NCI-H2107 (cell line): ENCODE measurements at places on chromosomes 7 and 10.

DNA sequence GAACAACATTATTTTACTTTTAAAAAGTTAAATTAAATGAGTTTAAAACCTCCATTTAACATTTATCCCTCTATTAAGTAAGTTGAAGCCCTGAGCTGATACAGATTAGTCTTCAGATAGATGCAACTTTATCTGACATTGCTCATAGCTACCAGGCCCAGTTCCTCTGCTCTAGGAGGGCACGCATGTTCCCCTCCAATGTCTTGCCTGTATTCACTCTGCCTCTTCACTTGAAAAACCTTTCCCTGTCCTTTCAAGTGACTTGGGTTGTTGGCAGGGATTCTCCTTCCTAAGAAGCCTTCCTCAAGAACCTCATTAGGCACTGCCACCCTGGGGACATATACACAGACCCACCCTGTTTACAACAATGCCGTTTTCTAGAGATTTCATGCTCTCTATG lies 270.4 kb downstream of the RELN start:
- no peak for DNase-seq

DNA sequence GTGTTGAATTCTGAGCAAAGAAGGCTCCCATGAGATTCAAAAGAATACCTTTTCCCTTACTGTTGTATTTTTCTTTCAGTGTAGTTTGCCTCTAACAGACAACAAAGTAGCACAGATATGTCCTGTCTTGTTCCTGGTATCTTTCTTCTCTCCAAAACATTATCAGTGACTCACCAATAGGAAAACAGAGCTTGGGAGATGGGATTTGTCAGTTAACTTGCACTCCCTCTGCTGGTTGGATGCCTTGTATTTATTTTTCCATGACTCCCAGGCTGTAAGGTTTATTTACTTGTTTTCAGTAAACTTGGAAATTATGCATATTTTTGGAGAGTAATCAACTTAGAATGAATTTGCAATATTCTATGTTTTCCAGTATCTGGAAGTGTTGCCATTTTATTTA lies 129.7 kb downstream of the SAMD9 start:
- no peak for DNase-seq

DNA sequence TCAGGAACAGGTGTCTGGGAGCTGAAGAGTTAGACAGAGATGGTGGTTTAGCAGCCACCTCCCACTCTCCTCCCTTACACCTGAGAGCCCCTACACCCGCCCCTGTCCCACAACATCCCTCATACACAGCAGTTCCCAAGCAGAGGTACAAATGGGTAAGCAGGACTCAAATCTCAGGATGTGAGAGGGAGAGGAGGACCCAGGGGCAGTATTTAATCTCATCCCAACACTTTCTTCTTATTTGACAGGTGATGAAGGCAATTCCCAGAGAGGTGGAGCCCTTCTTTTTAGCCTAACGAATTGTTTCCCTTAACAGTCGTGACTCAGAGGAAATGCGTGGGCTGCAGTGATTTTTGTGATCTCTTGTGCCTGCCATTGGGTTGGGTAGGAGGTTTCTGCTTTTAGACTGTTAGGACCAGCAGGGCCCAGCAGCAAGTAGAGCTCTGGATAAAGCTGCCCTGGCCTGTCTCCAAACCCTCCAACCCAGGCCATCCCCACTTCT lies 191.3 kb downstream of the HECW1 start:
- no peak for DNase-seq

DNA sequence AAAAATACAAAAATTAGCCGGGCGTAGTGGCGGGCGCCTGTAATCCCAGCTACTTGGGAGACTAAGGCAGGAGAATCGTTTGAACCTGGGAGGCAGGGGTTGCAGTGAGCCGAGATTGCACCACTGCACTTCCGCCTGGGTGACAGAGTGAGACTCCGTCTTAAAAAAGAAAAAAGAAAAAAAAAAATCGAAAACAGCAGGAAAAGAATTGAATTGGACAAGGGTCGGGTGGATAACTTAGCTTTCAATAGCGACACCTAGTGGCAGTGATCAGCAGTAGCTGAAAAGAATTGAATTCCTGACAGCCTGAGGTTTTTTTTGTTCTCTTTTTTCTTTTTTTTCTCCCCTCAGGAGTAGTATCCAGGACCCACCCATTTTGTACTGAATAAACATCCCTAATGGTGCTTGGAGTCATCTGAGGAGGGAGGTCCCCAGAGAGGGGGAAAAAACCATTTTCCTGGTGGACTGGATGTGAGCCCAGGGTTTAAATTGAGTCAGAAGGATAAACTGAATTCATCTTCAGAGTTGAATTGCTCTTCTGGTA lies 55.1 kb downstream of the CYCS start:
- DNase-seq: peak; percentile 52

- no peak for DNase-seq
These were observed 178.0 kb upstream of the IGFBP3 start for GRCh38 chr7:46099076-46099475.

GRCh38 chr10:31656851-31657433 lies 271.7 kb downstream of the ARHGAP12 start:
- no peak for DNase-seq

GRCh38 chr7:88217675-88218428 lies 2.0 kb downstream of the SRI start:
- no peak for DNase-seq

- no peak for DNase-seq
These were observed 35.2 kb upstream of the KLF6 start for GRCh38 chr10:3820255-3820654.

- no peak for DNase-seq
These were observed 35.1 kb upstream of the DNAH11 start for GRCh38 chr7:21507627-21508343.

- no peak for DNase-seq
These were observed 753.8 kb downstream of the GRID1 start for GRCh38 chr10:85612833-85613232.

GRCh38 chr7:123120286-123120685 lies 79.5 kb downstream of the SLC13A1 start:
- DNase-seq: no peak

DNA sequence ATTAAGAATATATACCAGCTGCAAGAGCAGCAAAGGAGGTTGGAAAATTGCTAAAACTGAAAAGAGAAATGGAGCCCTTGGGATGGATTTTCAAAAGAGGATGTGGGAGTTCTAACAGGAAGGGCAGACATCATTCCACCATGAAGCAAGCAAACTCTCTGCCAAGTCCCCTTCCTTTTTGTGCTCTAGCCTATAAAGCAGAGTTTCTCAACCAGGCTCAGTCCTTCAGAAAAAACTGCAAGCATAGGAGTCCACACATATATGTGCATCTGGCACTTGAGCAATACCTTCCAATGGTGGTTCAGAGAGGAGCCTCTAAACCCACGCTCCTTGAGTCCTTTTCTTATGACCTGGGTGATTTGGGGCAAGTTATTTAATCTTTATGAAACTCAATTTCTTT lies 98.6 kb upstream of the MKX start:
- no peak for DNase-seq

DNA sequence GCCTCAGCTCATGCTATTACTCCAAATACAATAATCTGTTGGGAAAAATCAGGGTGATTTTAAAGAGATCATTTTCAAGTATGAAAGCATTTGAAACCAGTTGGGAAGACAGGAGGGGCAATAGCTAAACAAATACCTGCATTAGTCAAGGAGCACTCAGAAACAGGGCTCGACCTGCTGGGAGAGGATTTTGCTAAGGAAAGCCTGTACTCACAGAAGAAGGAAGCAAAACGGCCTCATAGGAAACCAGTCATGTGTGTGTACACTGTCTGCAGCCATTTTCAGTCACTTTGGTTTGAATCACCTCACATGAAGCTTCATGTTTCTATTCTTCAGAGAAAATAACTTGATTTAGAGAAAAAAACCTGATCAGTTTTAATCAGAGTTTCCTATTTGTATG lies 38.6 kb downstream of the FZD1 start:
- DNase-seq: no peak

- DNase-seq: no peak
These were observed 487.1 kb downstream of the TCERG1L start for GRCh38 chr10:130824230-130825014.

DNA sequence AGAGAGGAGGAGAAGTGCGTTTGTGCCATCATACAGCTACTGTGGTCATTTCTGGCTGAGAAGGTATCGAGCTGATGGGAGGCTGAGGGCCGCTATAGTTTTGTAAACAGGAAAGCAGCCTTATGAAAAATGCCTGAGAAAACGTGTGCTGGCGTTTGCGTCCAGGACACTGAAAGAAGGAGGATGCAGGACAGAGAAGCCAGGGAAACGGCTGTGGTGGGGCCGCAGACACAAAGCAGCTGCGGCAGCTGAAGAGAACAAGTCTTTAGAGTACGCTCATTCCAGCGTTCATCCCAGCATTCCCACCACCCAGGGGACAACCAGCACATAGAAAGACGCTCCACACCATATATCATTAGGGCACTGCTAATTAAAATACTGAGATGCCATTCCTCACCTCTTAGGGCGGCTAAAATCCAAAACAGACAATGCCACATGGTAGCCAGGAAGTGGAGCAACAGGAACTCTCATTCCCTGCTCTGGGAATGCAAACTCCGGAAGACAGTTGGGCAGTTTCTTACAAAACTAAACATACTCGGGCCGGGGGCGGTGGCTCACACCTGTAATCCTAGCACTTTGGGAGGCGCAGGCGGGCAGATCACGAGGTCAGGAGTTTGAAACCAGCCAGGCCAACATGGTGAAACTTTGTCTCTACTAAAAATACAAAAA lies 18.4 kb downstream of the GNA12 start:
- DNase-seq: no peak

DNA sequence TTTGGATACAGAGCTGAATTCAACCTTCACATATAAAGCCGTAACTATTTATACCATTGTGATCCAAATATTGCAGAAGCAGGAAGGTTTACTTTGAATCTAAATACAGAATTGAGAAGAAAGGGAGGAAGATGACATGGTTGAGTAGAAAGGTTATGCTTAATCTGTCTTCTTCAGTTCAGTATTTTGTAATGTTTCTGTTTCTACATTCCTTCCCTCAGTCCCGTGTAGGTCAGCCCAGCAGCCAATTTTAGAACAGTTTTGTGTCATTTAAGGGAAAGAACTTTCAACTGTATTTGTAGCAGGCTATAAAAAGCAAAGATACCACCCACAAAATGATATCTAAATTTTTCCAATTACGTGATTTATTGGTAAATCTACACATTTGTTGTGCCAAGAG lies 97.4 kb downstream of the CPED1 start:
- DNase-seq: no peak

DNA sequence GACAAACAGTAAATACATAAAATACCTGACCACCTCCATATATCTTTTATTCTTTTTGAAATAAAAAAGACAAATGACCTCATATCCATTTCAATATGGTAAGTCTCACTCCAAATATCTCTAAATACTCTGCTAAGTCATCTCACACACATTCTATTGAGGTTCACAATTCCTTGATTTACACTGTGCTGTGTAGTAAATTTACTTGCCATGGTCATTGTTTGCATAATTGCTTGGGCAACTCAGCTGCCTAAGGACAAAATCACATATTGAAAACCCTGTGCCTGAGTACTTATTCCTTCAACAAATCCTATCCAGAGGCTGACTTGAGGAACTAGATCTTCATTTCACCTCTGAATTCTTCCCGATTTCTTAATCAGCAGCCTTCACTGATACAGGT lies 176.4 kb downstream of the THSD7A start:
- no peak for DNase-seq

DNA sequence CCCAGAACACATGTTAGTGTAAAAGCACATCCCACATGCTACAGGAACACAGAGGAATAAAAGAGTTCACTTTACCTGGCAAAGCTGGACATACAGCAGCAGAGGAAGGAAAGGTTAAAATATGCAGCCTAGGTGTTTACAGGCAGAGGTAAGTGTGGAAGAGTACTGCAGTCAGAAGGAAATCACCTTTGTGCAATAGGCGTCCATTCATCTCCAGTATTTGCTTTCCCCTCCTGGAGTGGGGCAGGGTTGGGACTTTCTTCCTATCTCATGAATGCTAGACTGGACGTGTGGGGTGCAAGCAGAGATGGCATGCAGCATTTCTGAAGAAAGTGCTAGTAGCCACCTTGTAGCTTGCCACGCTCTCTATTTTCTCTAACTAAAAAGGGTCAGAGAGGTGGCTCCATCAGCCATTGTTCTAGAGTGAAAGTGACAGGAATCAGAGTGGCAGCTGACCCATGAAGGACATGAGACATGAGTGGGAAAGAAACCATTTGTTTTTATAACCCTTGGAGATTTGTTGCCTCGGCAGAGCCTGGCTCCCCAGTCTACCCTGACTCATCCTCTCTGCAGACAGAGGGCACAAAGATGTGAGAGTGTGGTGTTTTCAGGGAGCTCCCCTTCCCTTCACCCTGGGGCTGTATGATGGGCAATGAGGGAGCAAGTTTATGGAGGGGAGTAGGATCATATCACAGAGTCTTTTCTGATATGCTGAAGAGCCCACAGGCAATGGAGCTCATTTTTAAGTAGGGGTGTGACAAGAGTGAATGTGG lies 101.2 kb upstream of the SEC61G start:
- no peak for DNase-seq

- DNase-seq: no peak
These were observed 12.7 kb downstream of the ACADSB start for GRCh38 chr10:123021517-123021916.

DNA sequence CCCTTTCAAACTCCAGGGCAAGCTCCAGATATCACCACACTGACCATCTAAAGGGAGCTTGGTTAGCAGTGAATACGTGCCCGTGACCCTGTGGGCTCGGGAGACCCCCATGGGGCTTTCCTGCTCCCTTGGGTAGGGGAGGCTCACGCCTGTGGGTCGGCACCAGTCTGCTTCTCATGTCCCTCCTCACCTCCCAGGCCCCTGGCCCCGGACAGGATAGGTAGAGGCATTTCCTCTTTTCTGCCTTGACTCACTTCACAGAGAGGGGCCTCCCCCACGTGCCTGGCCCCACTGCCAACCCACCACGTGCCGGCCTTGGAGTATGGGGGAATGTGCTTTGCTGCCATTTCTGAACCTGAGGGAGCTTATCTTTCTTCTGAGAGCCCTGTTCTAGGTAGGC lies 131.3 kb upstream of the FAM20C start:
- DNase-seq: no peak

DNA sequence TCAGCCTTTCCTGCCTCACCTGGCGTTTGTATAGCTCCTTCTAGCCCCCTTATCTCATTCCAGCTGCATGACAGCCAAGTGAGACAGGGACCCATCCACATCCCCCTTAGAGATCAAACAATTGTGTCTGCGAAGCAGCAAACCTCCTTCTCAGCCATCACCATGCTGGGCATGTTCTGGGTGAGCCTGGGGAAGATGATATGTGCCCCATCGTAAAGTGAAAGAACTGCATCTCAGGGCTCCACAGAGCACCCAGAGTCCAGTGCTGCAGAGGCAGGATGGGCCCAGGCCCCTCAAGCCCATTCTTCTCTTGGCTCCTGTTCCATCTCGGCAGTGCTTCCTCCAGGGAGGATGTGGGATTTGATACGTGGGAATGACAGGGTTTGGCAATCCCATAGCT lies 43.2 kb downstream of the FIGNL1 start:
- no peak for DNase-seq

GRCh38 chr7:93817004-93817403 lies 73.5 kb downstream of the TFPI2 start:
- DNase-seq: no peak

DNA sequence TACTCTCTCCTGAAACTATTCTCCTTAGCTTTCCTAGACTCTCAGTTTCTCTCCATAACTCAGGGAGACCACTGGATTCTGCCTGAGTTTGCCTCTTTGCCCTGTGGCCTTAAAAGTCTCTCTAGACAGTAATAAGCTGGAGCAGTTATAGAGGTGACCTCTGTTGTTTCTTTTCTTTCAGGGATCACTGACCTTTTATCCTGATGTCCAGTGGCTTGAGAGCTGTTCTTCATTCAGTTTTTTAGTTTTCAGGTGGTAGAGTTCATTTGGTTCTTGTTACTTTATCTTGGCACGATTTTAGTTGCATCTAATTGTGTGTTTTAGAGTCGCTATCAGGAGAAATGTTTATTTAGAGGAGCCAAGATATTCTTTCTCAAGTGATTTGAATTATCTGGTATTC lies 37.7 kb downstream of the TAX1BP1 start:
- DNase-seq: no peak
